ENCODE measurements at places on chromosomes 3 and 15.

DNA sequence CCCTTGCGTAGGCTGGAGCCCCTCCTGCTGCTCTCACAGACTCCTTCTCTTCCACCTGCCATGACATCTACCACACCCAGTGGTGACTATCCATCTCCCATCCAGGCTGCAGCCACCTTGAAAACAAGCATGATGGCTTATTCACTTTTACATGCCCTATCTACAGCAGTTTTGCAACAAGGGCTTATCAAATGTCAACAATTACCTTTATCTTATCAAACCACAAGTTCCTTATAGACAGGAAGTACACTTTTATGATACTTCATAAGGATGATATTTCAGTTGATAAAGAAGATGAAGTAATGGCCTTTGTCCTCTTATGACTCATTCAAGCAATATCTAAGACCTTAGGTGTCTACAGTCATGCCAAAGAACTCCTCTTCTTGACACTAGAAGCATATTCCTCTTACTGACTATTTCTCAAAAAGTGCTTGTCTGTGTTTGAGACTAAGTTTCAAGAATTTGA lies 125.3 kb upstream of the SPRED1 start:
- peak; percentile 3 for DNase-seq
- H3K27ac ChIP-seq = no peak overlapping the region
- H3K36me3 ChIP-seq = no peaks in the 10 kb centered on the region
- peaks cover 13% of the 10 kb centered on the region for H3K4me1 ChIP-seq
- no peak overlapping the region for H3K4me3 ChIP-seq

DNA sequence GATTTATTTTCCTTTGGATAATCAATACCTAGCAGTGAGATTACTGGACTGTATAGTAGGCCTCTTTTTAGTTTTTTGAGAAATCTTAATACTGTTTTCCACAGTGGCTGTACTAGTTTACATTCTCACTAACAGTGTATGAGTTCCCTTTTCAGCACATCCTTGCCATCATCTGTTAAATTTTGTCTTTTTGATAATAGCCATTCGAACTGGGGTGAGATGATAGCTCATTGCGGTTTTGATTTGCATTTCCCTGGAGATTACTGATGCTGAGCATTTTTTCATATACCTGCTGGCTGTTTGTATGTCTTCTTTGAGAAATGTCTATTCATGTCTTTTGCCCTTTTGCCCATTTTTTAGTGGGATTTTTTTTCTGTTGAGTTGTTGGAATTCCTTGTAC lies 210.8 kb downstream of the CGGBP1 start:
- no peak overlapping the region for H3K4me3 ChIP-seq
- no peak for DNase-seq
- no peaks in the 10 kb centered on the region for H3K36me3 ChIP-seq
- H3K27ac ChIP-seq = no peak overlapping the region
- H3K4me1 ChIP-seq = no peaks in the 10 kb centered on the region
- H3K27me3 ChIP-seq = no peaks in the 10 kb centered on the region

DNA sequence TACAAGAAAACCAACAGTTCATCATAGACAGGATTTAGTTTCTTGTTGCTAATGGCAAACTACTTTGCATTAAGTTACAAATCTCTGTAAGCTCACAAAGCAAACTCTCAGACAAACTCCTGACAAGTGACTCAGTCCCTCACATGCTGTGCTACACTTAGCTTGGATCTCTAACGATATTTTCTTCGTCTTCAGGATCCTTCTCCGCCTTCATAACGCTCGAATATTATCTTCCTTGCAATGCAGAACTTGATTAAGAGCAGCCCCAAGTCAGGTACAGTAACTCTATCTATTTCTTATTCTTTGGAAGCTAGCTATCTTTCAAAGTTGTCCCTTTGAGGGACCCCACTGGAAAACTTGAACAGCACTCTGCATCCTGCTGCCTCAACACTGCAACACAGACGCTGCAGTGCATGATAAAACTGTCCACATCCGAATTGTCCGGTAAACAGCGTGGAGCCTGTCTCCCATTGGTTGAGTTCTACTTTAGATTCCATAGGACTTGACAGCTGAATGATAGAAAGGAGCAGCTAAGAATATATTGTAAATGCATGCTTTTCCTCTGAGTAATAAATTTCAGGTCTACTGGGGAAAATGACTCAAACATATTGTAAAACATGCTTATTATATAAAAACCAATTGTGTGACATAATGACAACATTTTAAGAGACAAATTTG lies 61.3 kb downstream of the UACA start:
- no peaks in the 10 kb centered on the region for H3K27me3 ChIP-seq
- H3K36me3 ChIP-seq = no peaks in the 10 kb centered on the region
- peaks cover 14% of the 10 kb centered on the region for H3K4me1 ChIP-seq
- H3K27ac ChIP-seq = no peak overlapping the region
- DNase-seq = no peak

DNA sequence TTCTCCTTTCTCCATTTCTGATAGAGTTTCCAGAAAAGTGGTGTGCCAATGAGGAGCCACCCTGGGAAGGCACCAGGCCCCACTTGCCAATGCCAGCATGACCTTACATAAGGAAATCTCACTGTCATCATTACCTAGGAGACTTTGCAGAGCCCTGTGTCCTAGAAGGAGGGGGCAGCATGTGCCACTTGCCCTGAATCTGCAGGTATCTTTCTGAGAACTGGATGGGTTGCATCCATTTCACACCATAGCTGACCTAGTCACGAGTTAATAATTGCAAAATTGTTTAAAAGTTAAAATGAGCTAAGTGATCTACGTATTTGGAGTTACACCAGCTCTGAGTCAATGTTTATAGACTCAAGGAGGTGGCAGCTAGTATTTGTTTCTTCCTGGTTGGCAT lies 14.3 kb downstream of the CA12 start:
- peaks cover 6% of the 10 kb centered on the region for H3K4me1 ChIP-seq
- H3K36me3 ChIP-seq = no peaks in the 10 kb centered on the region
- no peaks in the 10 kb centered on the region for H3K27me3 ChIP-seq
- H3K4me3 ChIP-seq = no peak overlapping the region
- H3K27ac ChIP-seq = no peak overlapping the region

- no peak for DNase-seq
- H3K27ac ChIP-seq = no peak overlapping the region
Measured at GRCh38 chr3:89043406-89043932, 64.0 kb upstream of the EPHA3 start.

DNA sequence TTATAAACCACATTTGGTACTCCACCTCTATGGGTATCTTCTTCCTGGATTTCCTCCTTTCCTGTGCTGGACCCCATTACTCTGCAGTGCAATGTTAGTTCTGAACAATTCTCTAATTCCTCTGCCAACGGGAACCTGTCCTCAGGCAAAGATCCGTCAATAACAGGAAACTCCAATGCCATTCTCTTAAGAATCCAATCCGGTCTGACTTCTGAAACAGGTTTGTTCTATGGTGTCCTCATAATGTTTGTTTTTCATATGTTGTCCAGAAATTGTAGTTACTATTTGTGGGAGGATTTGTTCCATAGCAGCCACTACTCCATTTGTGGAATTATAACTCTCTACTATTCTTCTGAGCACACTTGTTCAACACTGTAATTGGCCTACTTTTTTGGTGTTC lies 112.7 kb downstream of the TBL1XR1 start:
- no peaks in the 10 kb centered on the region for H3K4me1 ChIP-seq
- DNase-seq = no peak
- H3K27me3 ChIP-seq = no peaks in the 10 kb centered on the region
- H3K27ac ChIP-seq = no peak overlapping the region
- H3K4me3 ChIP-seq = no peak overlapping the region
- H3K36me3 ChIP-seq = no peaks in the 10 kb centered on the region

- no peak overlapping the region for H3K4me3 ChIP-seq
- H3K4me1 ChIP-seq = peaks cover 7% of the 10 kb centered on the region
- H3K27ac ChIP-seq = no peak overlapping the region
Measured at GRCh38 chr3:191244242-191244867, 45.3 kb downstream of the OSTN start.

GRCh38 chr15:93001156-93001555 lies 87.9 kb downstream of the RGMA start:
- no peaks in the 10 kb centered on the region for H3K27me3 ChIP-seq
- no peak overlapping the region for H3K27ac ChIP-seq
- H3K4me1 ChIP-seq = no peaks in the 10 kb centered on the region
- peaks cover 79% of the 10 kb centered on the region for H3K36me3 ChIP-seq

- peaks cover 69% of the 10 kb centered on the region for H3K4me1 ChIP-seq
- no peak for DNase-seq
- no peaks in the 10 kb centered on the region for H3K27me3 ChIP-seq
Measured at GRCh38 chr3:98565843-98566242, 27.6 kb downstream of the CPOX start.

- no peaks in the 10 kb centered on the region for H3K27me3 ChIP-seq
- peaks cover 21% of the 10 kb centered on the region for H3K36me3 ChIP-seq
- H3K4me1 ChIP-seq = no peaks in the 10 kb centered on the region
Measured at GRCh38 chr15:72782274-72783003, 1.1 kb downstream of the ADPGK start.

- H3K27me3 ChIP-seq = peaks cover 64% of the 10 kb centered on the region
- H3K27ac ChIP-seq = no peak overlapping the region
- no peaks in the 10 kb centered on the region for H3K4me1 ChIP-seq
- H3K36me3 ChIP-seq = no peaks in the 10 kb centered on the region
- no peak overlapping the region for H3K4me3 ChIP-seq
- DNase-seq = no peak
Measured at GRCh38 chr15:60829416-60829815, 350.5 kb upstream of the ICE2 start.

DNA sequence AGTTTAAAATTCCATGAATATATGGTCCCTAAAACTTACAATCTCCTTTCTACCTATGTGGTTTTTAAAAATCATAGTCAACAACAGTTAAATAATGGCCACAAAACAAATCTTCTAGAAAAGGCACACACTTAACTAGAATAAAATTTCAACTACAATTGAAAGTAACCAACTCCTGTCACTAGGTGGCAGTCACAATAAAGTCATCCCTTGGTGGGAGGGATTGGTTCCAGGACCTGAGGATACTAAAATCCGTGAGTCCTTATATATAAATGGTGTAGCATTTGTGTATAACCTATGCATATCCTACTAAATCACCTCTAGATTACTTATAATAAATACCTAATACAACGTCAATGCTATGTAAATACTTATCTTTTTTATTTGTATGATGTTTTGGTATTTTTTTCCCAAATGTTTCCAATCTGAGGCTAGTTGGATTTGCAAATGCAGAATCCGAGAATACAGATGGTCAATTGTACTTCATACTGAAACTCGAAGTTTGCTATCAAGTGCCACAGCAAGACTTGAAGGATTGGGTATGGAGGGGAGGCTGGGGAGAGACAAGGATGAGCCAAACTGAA lies 172.6 kb downstream of the FMN1 start:
- no peak overlapping the region for H3K4me3 ChIP-seq
- no peaks in the 10 kb centered on the region for H3K36me3 ChIP-seq
- DNase-seq = peak; percentile 47
- no peaks in the 10 kb centered on the region for H3K27me3 ChIP-seq
- H3K27ac ChIP-seq = no peak overlapping the region

Data from HCT116 (cell line).